ENCODE measurements at places on chromosomes 12 and 14.

- no peak for DNase-seq
These were observed 76.0 kb downstream of the VCPKMT start for GRCh38 chr14:50040401-50040775.

- DNase-seq: no peak
These were observed 196.6 kb downstream of the EGLN3 start for GRCh38 chr14:33754261-33754660.

DNA sequence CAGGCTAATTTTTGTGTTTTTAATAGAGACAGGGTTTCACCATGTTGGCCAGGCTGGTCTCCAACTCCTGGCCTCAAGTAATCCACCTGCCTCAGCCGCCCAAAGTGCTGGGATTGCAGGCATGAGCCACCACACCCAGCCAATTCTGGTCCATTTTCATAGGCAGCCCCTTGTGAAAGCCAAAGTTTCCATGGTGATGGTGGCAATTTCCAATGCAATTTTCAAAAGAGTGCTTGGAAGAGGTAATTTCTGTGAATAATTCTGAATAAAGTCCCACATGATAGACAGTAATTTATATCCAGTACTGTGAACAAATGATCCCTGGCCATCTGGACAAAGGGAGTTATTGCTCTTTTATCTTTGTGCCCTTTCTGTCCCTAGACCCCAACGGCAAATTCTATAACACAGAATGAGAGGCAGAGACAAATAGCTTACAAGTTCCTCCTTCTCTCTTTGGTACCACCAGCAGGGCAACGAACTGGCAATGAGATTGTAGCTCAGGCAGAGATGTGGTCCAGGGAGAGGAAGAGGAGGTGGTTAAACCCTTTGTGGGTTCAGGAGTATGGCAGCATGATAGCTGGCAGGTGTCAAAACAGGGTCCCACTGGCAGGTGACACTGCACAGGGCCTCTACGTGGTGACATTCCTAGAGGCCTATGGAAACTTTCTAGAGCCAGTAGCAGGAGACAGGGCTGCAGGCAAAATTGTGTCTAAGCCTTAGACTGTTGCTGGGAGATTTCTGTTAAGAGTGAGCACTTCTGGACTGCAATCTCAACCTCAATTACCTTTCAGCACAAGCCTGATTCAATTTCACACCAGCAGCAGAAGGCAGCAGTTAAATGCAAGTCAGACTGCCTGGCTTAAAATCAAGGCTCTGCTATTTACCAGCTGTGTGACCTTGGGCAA, 46.5 kb downstream of the NT5DC3 start:
- DNase-seq: no peak

DNA sequence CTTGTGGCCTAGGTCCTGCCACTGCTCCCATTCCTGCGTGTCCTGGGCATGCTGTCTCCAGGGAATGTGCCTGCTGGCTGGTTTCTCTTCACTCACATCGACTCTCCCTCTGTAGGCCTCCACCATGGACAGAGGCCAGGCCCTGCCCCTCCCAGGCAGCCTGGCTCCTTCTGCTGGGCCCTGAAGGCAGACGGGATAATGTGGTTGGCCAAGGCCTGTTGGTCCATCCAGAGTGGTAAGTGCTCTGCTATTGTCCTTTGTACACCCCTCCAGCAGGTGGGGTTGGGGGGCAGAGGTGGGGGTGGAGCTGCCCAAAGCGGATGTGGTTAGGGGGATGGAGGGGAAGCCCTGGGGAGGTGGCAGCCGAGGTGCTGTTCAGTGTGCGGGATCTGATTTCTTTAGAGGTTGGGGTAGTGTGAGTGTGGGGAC, 9.5 kb upstream of the NR4A1 start:
- no peak for DNase-seq

DNA sequence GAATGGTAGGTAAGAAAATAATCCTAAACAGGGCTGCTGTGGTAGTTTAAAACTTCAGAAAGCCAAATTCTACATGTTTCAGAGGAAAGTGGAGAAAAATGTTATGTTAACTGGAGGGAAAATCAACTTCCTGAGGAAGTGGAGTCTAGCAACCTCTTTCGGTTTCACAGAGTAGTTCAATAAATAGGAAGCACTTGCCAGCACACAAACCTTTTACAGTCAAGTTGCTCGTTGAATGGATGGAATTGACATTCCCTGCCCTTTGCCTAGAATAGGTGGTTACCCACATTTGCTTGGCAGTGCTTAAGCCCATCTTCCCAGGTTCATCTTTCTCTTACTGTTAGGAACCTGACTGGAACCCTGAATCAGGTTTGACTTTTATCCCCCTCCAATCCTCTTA, 15.9 kb downstream of the ANKRD13A start:
- DNase-seq: no peak

DNA sequence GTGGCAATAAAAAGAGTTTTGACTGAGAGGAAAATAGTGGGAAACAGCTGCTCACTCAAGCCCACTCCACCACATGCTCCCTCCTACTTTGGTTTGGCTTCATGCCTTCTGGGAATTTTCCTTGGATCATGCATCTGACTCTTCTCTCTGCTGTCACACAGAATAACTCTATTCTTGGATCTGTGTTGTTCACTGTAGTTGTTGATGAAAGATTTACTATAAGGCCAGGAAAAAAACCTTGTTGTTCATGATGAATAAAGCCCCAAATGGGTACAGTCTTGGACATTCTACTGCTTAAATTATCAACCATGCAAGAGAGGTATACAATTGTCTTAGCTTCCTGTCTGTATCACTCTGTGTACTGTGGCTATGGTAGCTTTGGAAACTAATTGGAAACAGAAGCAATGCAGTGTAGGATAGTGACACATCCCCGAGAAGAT, 70.5 kb downstream of the TMX1 start:
- DNase-seq: no peak

- no peak for DNase-seq
These were observed 666 bp upstream of the DERA start for GRCh38 chr12:15910468-15910863.

DNA sequence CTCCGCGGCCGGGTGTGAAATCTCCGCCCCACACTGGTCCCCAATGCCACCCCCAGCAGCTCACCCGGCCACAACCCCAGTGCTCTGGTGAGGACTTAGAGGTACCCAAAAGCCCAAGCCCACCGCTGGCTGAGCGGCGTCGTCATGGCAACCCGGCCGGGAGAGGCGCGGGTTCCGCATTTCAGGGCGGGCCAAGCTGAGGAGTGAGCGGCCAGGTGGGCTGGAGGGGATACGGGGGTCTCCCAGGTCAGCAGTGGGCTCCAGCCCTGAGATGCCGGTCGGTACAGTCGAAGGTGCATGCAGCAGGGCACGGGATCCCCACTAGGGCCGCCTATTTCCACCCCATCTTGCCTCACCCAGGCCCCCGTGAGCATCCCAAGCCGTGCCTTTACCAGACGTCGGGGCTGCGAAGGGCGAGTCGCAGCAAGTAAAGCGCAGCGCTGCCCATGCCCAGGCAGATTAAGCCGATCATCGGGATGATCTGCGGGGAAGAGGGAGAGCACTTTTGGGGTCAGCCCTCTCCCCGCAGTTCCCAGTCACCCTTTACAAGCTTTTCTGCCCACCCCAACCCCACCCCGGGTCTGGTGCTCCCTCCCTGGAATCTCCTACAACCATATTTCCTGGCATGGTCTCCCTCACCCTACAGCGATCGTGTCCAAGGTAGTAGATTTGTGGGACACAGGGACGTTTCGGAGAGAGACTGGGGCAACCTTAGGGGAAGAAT, 6.9 kb downstream of the SHMT2 start:
- DNase-seq: no peak

GRCh38 chr14:77883847-77884238, 83.9 kb downstream of the ADCK1 start:
- no peak for DNase-seq

DNA sequence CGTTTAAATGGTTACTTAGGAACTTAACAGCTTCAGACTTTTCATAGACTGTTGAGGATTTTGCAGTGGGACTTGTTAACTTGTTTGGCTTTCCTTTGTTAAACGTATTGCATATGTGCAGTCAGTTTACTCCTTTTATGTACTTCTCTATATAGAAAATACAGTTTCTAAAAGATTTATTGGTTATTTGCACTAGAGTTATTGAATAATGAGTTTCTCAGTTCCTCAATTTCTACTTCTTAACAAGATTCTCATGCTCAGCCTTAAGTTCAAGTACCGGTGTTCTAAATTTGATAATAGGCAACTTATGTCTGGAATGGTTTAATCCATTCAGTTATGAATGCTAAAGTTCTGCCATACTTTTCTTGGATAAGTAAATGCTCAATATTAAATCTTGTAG, 919 bp downstream of the PSMA3 start:
- DNase-seq: no peak

DNA sequence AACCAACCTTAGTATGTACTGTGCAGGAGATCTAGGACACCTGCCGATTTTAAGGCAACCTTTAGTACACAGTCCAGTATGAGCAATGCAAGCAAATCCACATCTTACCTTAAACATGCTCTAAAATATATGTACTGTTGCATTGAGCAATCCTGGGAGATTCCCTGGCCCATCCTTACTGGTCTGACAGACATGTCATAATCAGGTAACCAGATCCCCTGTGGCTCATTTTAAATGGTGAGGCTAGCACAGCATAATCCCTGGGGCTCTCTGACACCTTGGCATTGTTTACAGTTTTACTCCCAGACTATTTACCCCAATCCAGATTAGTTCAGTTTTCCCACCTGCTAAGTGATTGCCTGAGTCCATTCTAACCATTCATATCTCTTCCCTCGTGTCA, 15.1 kb downstream of the BMAL2 start:
- no peak for DNase-seq

Measured in AG04449 (cell line).